SHP77 treated with DMSO at 0.1 percent for 48 hours (cell line): ENCODE measurements at places on chromosomes 12 and 14.

DNA sequence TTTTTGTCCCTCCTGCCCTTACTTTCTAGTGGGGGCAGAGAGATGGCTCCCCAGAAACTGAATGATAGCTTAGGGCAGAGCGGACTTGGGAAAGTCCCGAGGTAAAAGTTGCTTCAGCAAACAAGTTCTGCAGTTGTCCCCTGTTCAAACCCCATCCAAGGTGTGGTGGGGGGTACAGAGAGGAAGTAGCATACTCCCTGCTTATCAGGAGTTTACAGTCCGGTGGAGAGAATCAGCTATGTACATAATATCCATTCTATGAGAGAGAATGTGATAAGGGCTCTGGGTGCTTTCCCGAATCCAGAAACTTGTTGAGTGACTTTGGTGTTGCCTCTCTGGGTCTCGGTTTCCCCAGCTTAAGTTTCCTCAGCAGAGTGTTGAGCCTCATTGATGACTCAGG, 40.4 kb upstream of the VRK1 start:
- no peak for DNase-seq

DNA sequence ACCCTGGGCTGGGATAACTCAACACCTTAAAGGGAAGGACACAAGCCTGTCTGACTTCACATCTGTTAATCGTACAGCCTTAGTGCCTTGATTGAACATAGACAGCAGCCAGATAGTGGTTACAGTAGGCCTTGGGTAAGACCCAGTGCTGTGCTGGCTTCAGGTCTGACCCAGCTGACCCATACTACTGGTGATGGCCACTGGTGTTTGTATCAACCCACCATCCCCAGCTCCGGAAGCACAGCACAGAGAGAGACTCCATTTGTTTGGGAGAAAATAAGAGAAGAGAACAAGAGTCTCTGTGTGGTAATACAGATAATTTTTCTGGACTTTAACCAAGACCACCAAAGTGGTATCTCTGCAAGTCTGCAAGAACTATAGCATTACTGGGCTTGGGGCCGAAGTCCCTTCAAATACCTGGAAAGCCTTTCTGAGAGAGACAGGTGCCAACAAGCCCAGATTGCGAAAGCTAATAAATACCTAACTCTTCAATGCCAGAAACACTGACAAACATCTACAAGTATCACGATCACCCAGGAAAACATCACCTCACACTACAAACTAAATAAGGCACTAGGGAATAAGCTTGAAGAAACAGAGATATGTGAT, 330.1 kb upstream of the GARIN2 start:
- no peak for DNase-seq

- DNase-seq: no peak
These were observed 118.8 kb upstream of the SINHCAF start for GRCh38 chr12:31444736-31445135.

- DNase-seq: no peak
These were observed 78.3 kb upstream of the RTL1 start for GRCh38 chr14:100981809-100982208.

- no peak for DNase-seq
These were observed 407 bp downstream of the HEATR5A start for GRCh38 chr14:31419967-31420318.

DNA sequence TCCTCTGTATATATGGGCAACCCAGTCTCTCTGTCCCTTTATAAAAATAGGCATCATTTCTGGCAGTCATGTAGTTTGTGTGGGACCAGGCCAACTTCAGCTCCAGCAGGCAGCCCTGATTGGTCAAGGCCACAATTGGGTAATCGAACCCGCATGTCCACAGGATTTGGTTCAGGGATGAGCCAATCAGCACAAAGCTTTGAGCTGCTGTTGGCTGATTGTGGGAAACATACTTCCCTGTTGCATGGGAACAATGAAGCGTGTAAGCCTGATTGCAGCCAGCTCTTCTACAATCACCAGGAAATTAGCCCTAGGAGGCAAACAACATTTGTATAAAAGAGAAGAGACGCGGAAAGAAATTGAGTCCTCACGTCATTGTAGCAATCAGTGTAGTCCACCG, 328.6 kb downstream of the PCNX1 start:
- no peak for DNase-seq

DNA sequence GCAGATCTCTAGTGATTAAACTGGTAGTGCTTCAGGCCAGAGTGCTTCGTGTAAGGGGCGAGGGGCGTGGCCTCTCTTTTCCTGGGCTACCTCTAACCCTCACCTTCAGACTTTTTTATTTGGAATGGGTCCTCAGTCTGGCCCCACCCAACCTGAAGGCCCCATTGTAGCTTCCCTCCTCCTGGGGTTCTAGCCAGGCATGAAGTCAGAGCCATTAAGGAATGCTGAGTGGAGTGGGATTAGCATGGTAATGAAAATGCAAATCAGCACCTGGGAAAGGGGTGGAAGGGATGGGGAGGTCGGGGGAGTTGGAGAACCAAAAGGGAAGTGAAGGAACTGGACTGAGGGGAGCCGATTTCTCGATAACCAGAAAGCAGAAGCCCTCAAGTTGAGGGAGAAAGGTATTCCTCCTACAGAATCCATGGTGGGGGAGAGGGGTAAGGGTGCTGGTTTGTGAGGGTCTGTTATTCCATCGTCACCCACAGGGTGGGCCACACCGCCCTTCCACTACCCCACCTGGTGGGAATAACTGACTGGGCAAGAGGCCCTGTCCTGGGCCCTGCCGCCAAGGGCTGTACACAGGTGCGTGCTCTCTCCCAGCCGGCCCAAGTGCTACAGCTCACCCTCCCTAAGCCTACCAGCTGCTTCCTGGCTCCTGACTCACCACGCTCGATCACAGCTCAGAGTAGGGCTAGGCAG, 14.1 kb downstream of the ZFHX2 start:
- peak; percentile 62 for DNase-seq

DNA sequence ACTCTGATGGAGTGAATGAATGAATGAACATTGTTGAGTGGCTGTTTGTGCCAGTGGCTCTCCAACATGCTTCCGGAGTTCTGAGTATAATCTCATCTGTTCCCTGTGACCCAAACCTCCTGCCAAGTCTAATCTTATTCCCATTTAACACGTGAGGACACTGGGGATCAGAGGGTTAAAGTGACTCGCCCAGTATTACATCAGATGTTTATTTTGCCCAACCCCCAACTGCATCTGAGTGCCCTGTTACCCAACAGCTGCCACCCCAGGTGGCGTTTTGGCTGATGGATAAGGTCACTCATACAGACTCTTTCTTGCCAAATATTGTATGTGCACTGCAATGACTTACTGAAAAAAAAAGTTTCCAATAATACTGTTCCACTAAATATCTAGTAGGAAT, 210.9 kb downstream of the EXOC5 start:
- DNase-seq: peak; percentile 76
